AG04450 (cell line): ENCODE measurements at places on chromosomes 12 and 14.

DNA sequence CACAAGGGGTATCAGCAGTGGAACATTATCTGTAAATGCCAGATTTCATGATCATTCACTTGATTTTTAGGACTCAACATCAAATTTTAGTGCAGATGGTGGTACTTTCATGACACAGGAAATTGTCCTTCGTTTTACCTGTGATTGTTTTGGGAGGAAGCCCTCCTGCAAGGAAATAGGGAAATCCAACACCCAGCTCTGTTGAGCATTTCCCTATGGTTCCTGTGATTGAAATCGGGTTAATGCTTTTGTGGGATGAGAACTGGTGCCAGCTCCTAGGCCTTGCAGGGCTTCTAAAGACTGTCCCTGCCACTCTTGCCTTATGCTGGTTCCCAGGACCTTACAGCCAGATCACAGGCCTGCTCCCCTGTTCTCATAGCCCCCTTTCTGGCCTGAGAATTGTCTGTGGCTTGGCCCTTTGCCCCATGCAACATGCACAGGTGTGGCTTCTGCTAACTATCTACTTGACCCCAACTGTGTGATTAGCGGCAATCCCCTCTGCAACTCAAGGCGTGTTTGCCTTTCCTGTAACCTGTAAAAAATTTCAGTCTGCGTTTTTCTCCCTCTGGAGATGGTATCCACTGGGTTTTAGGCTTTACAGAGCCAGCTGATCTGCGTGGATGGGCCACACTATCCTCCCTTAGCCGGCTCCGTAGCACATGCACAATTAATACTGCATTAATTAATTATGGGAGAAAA is 112.5 kb downstream of the ETV6 start:
- no peak for DNase-seq

GRCh38 chr12:1857086-1857485 is 36.7 kb downstream of the LRTM2 start:
- no peak for DNase-seq

DNA sequence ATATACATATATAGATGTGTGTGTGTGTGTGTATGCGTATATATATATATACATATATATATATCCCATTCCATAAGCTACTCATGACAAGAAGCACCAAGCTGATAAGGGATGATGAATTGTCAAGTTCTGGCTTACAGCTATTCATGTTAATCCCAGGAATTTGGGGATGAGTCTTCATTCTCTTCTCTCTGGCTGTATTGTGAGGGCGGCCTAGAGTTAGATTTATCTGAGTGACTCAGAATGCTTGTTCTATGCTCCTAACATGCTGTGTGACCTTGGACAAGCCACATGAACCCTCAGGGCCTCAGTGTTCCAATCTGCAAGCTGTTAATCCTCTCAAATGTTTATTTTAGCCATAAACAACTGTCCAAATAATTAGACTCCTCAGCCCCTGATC is 749.0 kb downstream of the MED13L start:
- DNase-seq, result no peak

- no peak for DNase-seq
Measured at GRCh38 chr12:9758119-9758518, 2.6 kb downstream of the CD69 start.

DNA sequence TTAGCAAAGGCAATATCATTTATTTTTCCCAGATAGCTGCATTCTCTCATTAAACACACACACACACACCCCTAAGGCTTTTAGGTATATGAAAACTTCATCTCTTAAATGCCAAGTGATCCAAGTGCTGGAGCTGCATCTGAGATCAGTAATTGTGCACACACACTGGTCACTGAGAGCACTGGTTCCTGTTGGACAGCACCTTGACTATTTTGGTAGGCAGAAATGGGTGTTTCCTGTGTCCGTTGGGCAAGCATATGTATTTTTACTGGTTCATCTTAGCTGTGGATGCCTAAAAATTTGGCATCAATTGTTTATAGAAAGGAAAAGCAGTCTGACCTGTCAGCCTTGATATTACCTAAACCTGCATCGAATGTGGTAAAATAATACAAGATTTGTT is 182.5 kb downstream of the MSRB3 start:
- no peak for DNase-seq

- DNase-seq, result no peak
Measured at GRCh38 chr14:99063620-99064225, 208.3 kb downstream of the BCL11B start.

GRCh38 chr14:56975521-56975920 is 165.2 kb upstream of the OTX2 start:
- no peak for DNase-seq

GRCh38 chr14:59333668-59334067 is 131.5 kb downstream of the GPR135 start:
- peak; percentile 76 for DNase-seq

DNA sequence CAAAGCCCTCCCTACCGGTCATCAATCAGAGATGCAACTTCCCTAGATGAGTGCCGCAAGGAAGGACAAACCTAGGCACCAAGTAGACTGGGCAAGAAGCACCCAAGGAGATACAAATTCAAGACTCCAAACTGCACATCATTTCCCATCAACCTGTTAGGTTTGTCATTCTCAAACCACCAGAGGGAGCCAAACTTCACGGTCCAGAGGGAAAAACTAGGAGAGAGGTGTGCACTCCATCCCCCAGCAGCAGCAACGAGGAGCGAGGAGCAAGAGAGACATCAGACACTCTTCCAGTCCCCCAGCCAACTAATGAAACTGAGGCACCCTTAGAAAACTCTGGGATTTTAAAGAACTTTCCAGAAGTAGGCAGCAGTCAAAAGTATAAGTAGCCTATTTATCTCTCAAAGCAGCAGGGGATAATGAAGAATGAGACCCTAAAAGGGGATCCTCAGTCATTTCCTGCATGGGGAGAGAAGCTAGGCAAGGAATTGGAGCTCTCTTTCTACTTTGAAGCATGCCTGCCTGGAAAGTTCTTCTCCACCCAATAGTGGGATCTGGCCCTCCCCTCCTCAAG is 37.0 kb upstream of the NT5DC3 start:
- DNase-seq, result peak; percentile 29

- DNase-seq, result no peak
Measured at GRCh38 chr12:78186670-78187069, 356.0 kb downstream of the NAV3 start.

DNA sequence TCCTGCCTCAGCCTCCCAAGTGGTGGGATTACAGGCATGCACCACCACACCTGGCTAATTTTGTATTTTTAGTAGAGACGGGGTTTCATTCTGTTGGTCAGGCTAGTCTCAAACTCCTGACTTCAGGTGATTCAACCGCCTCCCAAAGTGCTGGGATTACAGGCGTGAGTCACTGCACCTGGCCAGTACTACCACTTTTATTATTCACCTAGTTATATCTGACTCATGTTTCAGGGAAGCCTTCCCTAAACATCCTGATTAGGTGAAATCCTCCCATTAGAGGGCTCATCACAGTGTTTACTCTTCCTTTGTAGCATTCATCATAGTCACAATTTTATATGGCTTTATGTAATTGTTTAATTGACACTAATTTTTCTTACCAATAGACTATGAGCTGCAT is 295.3 kb upstream of the SOX5 start:
- DNase-seq, result no peak

GRCh38 chr12:111557271-111558106 is 41.6 kb downstream of the ATXN2 start:
- no peak for DNase-seq

DNA sequence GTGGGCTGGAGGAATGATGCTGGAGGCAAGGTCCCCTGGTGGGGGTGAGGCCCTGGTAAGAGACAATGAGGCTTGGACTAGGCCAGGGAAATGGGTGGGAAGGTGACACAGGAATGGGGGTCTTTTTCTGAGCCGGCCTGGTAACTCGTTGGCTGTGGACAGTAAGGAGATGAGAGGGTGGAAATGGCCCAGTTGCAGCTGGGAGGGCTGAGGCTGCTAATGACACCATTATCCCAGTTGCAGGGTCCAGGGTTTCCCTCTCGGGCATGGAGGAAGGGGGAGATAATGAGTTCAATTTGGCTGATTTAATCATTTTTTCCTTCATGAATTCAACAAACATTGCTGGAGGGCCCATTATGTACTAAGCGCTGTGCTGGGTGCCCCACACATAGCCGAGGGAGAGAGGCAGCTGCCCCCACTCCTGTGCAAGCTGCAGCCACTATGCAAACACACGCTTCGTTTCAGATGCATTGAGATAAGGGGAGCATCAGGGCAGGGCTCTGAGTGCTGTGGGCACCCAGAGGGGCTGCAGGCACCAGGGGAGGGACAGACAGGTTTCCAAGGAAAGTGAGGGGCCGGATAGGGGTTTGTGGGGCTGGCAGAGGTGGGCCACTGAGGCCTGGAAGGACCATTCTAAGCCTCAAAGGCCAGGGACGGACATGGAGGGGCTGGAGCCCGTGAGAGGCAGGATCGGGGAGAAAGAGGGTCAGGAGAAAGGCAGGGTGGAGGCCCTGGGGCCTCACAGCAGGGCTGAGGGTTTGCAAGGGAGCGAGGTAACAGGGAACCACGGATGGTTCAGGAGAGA is 43.2 kb upstream of the MEG3 start:
- no peak for DNase-seq

- no peak for DNase-seq
Measured at GRCh38 chr12:19048943-19049342, 80.6 kb upstream of the PLEKHA5 start.

- DNase-seq, result no peak
Measured at GRCh38 chr12:13499008-13499407, 302.5 kb downstream of the EMP1 start.

GRCh38 chr12:107818984-107819383 is 44.5 kb downstream of the ASCL4 start:
- no peak for DNase-seq

DNA sequence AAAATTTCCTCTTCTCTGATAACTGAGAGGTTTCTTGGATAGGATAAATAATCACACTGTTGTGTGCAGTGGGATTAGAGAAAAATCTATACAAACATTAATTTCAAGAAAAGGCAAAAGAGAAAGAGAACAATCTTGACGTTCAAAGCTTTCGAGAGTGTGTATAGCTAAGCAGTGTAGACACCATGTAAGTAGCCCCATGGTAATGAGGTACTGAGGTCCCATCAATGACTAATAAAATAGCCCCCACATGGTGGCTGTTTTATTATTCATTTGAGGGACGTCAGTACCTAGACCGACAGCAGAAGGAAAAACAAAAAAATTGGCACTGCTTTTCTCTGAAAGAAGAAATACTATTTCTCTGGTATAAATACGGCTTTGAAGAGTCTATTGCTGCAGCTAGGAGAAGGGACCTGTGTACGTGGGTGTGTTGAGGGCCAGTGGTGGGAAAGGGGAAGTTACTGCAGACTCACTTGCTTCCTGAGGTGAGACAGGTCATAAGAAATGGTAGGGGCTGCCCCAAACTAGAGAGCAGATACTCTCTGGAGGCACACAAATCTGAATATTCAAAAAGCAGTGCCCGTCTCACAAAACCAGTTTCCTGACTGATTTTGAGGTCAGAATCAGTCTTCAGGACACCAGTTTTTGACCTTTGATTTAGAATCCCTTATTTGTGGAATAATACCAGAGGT is 339.8 kb downstream of the EMP1 start:
- DNase-seq, result no peak

DNA sequence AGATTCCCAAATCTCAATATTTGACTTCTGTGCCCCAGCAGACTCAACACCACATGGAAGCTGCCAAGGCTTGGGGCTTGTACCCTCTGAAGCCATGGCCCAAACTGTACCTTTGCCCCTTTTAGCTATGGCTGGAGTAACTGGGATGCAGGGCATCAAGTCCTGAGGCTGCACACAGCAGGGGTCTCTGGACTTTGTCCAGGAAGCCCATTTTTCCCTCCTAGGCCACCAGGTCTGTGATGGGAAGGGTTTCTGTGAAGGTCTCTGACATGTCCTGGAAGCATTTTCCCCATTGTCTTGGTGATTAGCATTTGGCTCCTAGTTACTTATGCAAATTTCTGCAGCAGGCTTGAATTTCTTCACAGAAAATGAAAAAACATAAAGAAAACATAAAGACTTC is 762.3 kb downstream of the GALC start:
- DNase-seq, result no peak

GRCh38 chr14:68368850-68369249 is 424.0 kb downstream of the ZFP36L1 start:
- DNase-seq, result no peak

DNA sequence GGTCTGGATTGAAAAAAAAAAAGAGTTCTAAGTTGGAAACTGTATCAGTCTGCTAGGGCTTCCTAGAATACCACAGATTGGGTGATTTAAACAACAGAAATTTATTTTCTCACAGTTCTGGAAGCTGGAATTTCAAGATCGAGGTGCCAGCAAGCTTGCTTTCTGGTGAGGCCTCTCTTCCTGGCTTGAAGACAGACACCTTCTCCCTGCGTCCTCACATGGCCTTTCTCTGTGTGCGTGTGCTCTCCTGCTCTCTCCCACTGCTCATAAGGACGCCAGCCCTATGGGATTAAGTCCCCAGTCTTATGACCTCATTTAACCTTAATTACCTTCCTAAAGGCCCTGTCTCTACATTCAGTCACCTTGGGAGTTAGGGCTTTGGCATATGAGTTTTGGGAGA is 215.5 kb downstream of the PIK3C2G start:
- no peak for DNase-seq

GRCh38 chr14:47261350-47261749 is 414.1 kb downstream of the MDGA2 start:
- no peak for DNase-seq

GRCh38 chr12:49748800-49749199 is 7.4 kb downstream of the TMBIM6 start:
- no peak for DNase-seq

- no peak for DNase-seq
Measured at GRCh38 chr12:31647086-31647491, 12.4 kb upstream of the ETFBKMT start.

DNA sequence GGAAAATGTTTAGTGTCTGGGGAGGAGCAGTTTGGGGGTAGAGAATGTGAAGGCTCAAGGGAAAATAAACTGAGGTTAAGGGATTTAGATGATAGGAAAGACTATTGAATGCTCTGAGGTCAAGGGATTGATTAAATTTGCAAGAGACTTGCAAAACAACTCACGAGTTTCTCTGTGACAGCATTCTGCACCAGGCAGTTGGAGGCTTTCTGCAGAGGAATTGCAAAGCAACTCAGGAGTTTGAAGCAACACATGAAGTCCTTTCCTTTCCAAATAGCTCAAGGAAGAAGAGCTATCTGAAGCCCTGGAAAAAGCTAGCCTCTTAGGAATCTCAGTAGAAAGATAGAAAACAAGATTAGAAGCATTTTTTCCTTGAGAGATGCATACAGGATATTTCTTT is 23.9 kb downstream of the SLC7A8 start:
- DNase-seq, result no peak

GRCh38 chr14:32073537-32074189 is 3.4 kb upstream of the ARHGAP5 start:
- peak; percentile 48 for DNase-seq

DNA sequence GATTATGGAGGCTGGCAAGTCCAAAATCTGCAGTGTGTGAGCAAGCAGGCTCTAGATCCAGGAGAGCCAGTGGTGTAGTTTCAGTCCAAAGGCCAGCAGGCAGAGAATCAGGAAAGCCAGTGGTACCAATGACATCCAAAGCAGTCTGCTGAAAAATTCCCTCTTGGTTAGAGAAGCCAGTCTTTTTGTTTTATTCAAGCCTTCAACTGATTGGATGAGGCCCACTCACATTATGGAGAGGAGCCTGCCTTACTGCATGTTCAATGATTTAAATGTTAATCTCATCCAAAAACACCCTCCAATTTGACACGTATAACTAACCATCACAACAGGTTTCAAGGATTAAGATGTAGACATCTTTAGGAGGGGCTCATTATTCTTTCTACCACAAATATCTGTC is 49.5 kb upstream of the ZDHHC17 start:
- DNase-seq, result no peak
